Hematopoietic multipotent progenitor cell (in vitro differentiated cells): ENCODE measurements at places on chromosomes 7 and 10. TPM values are rescaled to one million over a fixed set of nuclear protein-coding genes. Genes with fewer than 3 reads are reported as not detected.
A peak's percentile ranks its signal among the peaks of the same experiment; 100 is the strongest.

DNA sequence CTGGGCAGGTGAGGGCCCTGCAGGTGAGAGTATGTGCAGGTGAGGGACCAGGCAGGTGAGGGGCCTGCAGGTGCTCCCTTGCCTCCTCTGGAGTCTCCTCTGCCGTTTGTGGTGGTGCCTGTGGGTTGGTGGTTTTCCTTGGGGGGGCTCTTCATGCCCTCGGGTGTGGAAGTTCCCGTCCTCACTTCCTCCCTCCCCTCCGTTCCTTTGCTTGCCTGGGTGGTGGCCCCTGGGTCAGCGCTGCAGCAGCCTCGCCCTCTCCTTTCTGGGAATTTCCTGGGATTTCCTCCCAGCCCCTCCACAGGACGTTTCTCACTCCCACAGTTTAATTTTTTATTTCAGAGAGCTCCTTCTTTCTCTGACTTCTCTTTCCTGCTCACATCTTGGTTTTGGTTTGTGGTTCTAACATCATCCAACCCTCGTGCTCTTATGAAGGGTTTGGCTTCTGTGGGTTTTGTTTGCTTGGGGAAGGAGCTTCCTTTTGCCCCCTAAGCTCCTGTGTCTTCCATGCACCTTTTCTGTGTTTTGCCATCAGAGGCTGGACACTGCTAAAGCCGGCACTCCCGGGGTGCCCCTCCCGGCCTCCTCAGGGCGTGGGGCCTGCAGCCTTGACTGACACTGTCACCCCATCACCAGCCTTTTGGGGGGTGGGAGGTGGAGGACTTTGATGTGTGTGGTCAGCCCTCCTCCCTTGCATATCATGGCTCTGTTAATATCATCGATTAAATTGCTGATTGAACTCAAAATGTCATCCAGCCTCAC lies 29.2 kb upstream of the ADGRA1 start:
- DNase-seq, result peak; percentile 35

- DNase-seq, result no peak
Observed at GRCh38 chr7:43592326-43592725, 9.4 kb downstream of the STK17A start.

DNA sequence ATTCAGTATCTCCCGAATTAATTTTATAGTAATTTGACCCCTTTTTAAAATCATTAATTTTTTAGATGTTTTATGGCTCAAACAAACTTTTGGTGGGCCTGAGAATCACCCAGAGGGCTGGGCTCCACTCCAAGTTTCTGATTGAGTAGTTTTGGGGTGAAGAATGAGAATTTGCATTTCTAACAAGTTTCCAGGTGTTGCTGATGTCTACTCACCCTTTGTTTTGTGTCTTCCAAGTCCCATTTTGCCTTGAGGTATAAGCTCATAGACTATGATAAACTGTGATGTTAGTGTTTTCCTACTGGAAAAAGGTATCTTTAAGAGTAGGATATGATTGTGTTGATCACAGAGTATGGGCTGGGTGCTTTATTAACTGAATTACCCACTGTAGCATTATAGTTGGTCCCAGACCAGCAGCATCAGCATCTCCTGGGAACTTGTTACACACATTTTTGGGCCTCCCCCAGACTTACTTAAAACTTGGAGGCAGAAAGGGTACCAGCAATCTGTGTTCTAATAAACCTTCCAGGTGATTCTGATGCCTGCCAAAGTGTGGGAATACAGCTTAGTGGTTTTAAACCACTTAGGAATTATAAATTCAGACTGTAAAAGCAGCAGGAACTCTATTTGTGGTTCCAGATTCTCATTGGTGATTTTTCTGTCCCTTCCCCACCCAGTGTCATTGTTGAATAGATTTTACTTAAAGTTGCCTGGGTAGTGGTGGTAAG lies 19.1 kb downstream of the ZNRF2 start:
- no peak for DNase-seq

- no peak for DNase-seq
Observed at GRCh38 chr10:90822508-90822907, 35.3 kb downstream of the HTR7 start.

DNA sequence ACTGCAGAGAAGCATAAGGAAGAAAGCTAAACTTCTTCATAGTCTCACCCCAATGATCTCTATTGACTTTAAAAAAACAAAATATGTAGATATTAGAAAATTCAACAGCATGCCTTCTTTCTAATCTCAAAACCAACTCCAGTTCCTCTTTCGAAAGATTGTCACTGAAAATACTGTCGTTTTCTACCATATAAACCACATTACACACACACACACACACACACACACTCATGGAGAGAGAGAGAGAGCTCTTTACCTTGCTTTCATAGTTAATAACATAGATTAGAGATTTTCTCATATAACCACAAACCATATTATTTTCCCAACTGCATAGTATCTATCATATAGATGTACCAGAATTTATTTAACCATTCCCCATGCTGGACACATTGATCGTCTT lies 296.2 kb upstream of the MGMT start:
- DNase-seq, result peak; percentile 39

DNA sequence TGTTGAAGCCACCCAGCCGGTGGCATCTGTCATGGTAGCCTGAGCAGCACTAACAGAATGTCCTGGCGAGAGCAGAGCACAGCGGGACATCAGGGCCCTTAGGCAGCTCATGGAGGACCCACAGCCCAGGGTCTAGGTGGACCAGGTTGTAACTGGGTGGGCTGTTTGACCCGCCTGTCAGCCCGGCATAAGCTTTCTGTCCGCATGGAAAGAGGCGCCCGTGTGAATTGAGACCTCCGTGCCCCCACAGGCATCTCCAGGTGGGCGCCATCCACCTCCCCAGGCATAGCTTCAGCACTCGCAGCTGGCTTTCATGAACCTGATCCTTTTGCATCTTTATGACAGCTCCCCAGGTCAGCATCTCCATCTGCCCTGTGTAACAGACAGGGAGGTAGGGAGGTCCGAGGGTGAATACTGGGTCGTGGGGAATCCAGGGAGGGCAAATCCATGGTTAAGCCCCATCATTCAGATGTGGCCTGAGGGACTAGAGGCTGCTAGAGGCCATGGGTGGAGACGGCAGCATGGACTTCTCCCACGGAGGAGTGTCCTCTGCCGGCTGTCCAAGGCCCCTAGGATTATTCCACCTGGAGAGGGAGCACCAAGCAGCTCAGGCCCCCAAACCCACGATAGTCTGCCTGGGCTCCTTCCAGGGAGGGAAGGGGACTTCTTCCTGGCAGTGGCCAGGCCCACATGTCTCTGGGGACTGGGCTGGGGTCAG lies 371.6 kb upstream of the MKI67 start:
- no peak for DNase-seq

- no peak for DNase-seq
Observed at GRCh38 chr7:83643739-83644138, 5.2 kb downstream of the SEMA3E start.

DNA sequence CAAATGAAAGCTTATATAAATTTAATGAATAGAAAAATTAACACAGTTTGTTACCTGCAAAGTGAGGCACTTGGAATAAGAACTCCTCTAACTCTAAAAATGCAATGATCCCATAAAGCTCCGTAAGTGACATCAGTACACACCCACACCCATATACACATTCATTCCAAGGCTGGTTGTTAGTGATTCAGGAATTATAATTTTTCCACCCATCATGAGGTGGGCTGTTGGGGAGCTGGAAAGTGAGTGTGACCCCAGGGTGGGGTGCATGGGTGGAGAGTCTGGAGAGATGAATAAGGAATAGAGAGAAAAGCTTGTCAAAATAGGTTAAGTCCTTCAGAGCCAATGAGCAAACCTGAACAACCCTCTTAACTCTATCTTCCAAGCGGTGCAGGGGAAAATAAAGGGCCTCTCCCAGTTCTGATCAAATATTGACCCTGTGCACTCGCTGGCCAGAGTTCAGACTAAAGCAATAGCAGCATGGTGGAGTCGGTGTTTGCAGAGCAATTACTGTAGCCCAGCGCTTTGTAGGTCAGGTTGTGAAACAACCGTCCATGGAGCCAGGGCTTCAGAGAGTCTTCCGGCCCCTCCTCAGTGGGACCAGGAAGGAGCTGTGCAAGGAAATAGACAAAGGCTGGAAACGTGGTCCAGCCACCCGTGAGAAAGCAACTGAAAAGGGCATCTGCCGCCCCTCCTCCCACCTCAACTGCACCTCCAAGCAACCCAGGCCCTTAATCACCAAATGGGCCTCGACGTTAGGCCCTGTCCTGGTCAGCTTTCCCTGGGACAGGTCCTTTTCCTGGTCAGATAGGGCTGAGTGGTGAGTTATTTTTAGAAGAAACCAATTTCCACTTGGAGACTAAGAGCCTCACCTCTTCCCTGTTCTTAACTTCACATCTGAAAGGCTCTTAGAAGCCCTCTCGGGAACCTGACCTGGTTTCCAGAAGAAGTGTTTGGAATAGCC lies 61.2 kb downstream of the SH3PXD2A start:
- DNase-seq, result no peak

DNA sequence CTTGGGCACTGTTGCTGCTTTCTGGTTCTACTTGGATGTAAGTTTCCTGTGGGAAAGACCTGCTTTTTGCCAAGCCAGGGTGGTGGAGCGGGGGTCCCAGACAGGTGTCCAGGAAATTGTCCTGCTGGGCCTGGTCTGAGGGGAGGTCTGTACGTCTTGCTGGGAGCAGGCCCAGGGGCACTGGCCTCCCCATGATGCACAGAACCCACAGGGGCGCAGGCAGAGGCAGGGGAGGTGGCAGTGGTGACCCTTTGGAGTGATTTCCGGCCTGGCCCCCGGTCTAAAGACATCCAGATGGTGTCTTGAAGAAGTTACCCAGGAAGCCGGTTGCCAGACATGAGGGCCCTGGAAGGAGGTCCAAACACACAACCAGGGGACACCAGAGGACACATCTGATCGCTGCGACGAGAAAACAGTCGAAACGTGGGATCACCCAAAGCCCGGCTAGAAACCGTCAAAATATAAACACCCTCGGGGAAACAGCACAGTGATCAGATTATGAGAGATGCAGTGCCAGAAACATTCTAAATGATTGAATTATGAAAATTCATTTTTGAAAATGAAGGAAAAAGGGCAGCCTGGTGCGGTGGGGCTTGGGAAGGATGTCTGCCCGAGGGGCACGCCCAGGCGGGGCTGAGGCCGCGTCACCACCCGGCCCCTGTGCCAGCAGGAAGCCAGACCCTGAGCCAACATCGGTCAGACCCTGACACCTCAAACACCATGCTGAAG lies 59.6 kb downstream of the TMEM270 start:
- DNase-seq, result no peak

DNA sequence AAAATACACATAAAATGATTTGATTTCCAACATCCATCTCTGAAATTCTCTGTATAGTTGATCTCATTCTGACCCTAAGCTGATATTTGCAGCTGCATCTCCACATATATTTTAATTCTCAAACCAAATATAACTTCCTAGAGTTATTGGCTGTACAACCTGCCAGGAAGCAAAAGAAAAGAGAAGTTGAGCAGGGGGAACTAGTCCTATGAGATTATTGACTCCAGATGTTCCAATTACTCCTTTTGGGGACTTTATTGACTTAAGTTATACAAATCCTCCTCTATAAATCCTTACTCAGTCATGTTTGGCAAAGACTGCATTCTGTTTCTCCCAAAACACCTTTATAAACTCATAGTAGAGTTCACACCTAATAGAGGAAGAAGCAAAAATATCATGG lies 599.4 kb upstream of the ANKRD30A start:
- DNase-seq, result no peak

GRCh38 chr10:34580643-34581042 lies 234.5 kb downstream of the PARD3 start:
- no peak for DNase-seq

DNA sequence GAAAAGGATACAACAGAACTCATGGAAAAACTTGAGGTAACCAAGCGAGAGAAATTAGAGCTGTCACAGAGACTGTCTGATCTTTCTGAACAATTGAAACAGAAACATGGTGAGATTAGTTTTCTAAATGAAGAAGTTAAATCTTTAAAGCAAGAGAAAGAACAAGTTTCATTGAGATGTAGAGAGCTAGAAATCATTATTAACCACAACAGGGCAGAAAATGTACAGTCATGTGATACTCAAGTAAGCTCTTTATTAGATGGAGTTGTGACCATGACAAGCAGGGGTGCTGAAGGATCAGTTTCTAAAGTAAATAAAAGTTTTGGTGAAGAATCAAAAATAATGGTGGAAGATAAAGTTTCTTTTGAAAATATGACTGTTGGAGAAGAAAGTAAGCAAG lies 62.1 kb downstream of the AKAP9 start:
- DNase-seq, result no peak

DNA sequence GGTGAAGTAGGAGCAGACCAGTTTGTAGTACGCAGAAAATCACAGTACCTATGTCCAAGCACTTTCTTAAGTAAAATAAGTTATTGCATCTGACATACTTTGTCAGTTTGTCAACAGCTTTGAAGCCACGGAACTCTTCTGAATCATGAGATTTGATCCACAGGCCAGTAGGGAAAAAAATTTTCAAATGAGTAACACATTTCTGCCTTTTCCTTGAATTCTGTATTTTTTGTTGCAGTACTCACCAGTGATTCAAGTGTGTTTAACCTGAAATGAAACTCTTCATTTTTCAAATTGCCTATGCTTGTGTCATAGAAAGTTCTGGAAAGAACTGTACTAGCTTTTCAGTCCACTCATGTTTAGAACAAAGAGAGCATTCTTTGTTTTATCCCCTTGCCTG lies 337.7 kb downstream of the GATA3 start:
- no peak for DNase-seq

DNA sequence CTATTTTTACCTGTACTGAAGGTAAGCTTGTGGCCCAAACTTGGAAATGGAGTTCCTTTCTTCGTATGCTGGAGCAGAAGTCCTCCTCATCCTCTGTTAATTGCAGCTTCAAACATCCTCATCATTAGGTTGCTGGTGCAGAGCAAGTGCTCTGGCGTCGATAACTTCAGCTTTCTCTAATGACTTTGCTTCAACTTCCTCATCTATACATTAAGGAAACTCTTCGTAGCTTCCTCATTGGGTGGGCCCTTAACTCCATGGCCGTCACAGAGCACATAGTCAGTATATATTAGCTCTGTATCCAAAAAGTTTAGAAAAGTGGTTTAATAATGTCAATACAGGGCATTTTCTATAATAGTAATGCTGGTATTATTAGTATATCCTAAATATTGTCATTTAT lies 447.7 kb downstream of the SUGCT start:
- no peak for DNase-seq

DNA sequence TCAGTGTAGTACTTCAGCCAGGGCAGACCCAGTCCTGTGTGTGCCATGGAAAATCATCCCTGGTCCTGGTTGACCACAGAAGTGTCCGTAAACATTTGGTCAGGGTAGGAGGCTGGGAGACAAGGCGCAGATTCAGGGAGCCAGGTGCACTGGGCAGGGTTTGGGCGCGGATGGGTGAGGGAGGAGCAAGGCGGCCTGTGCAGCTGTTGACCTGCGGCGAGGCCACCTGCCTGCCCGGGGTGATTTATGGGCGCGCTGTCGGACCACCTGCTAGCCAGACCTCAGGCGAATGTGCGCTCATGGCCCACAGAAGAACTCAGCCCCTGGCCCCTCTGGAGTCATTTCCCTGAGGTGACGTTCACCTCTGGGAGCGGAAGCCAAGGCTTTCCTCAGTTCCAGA lies 6.6 kb downstream of the SFRP5 start:
- DNase-seq, result no peak

GRCh38 chr7:157335236-157335635 lies 1.6 kb upstream of the DNAJB6 start:
- DNase-seq, result no peak

- DNase-seq, result no peak
Observed at GRCh38 chr10:12603766-12604470, 254.6 kb downstream of the CAMK1D start.

The MIOS gene
- 40.1 TPM for total RNA-seq

The CPA1 gene
- not detected for total RNA-seq

The OR2A12 gene
- total RNA-seq, result not detected

The RNF32 gene
- 0.27 TPM for total RNA-seq

The SPAM1 gene
- total RNA-seq, result not detected

The PRR15 gene
- total RNA-seq, result 15.9 TPM

The OPALIN gene
- total RNA-seq, result under 0.01 TPM

The ANKRD61 gene
- total RNA-seq, result under 0.01 TPM

The ITPRID1 gene
- not detected for total RNA-seq

The INTS1 gene
- 61.4 TPM for total RNA-seq

The METTL27 gene
- total RNA-seq, result 0.27 TPM
